ENCODE measurements at places on chromosomes 6 and 20.
A peak's percentile ranks its signal among the peaks of the same experiment; 100 is the strongest.

GRCh38 chr6:139416146-139416545 lies 41.7 kb upstream of the CITED2 start:
- H3K4me1 ChIP-seq = no peaks in the 10 kb centered on the region
- no peak overlapping the region for H3K4me3 ChIP-seq

DNA sequence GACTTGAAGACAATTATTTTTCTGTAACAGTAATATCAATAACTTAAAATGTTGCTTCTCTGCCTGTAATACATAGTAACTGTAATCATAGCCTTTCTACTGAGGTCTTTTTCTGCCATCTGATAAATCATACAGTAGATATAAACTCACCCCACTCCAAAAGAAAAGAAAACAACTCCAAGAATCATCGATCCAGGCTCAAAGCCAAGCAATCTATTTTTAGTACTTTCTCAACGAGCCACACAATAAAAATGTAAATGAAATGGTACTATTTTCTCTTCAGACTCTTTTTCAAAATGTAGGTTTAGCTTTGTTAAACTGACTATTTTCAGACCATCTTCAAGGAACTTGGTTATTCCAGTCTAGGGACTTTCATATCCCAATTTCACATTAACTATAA lies 493.3 kb downstream of the ADGRB3 start:
- H3K27me3 ChIP-seq = no peaks in the 10 kb centered on the region
- no peak for DNase-seq
- H3K4me3 ChIP-seq = no peak overlapping the region
- no peaks in the 10 kb centered on the region for H3K4me1 ChIP-seq
- H3K27ac ChIP-seq = no peak overlapping the region

- no peak for DNase-seq
- H3K4me1 ChIP-seq = no peaks in the 10 kb centered on the region
- no peak overlapping the region for H3K4me3 ChIP-seq
- no peaks in the 10 kb centered on the region for H3K27me3 ChIP-seq
Measured at GRCh38 chr6:140660295-140660694, 1285.8 kb upstream of the CITED2 start.

DNA sequence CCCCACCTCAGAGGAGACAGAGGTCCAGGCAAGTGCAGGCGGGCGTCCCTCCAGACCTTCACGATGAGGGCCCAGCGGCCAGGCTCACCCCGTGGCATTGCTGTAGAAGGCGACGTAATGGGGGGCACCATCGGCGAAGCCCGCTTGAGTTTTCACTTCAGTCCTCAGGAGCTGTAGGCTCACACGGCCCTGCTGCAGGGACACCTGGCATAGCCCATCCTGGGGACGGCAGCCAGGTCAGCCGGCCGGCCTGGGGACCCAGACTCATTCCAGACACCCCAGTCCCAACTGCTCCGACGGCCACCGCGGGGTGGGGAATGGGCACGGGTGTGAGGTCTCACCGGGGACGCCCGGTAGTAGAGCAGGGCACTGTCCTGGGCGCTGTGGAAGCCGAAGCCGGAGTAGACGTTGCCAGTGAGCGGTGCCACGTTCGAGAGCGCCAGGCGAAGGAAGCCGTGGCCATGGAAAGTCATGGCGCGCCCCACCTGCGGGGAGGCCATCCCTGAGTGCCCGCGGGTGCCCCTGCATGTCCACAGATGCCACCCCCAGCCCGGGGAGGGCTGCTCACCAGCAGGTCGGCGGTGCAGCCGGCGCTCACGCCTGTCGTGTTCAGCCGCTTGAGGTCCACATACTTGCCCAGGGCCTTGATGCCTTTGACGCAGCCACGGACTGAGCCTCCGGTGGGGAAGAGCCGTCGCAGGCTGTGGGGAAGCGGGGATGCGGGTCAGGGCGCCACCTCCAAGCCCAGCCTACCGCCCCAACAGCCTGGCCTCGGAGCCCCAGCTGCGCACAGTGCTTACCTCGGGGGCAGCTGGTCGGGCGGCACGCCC lies 9.2 kb downstream of the ADRM1 start:
- no peaks in the 10 kb centered on the region for H3K4me1 ChIP-seq
- H3K4me3 ChIP-seq = no peak overlapping the region
- no peaks in the 10 kb centered on the region for H3K27me3 ChIP-seq
- DNase-seq = no peak
- no peak overlapping the region for H3K27ac ChIP-seq

- H3K4me1 ChIP-seq = peaks cover 6% of the 10 kb centered on the region
- no peaks in the 10 kb centered on the region for H3K27me3 ChIP-seq
- no peaks in the 10 kb centered on the region for H3K36me3 ChIP-seq
- no peak for DNase-seq
Measured at GRCh38 chr6:16419636-16420336, 181.4 kb downstream of the GMPR start.

- no peak overlapping the region for H3K4me3 ChIP-seq
- no peaks in the 10 kb centered on the region for H3K36me3 ChIP-seq
- no peaks in the 10 kb centered on the region for H3K27me3 ChIP-seq
- no peak overlapping the region for H3K27ac ChIP-seq
- H3K4me1 ChIP-seq = no peaks in the 10 kb centered on the region
- no peak for DNase-seq
Measured at GRCh38 chr20:32438331-32438858, 80.3 kb downstream of the ASXL1 start.

GRCh38 chr6:112939563-112939962 lies 592.4 kb downstream of the RFPL4B start:
- DNase-seq = no peak
- no peak overlapping the region for H3K27ac ChIP-seq
- H3K4me1 ChIP-seq = no peaks in the 10 kb centered on the region
- no peaks in the 10 kb centered on the region for H3K36me3 ChIP-seq
- H3K4me3 ChIP-seq = no peak overlapping the region

- no peak overlapping the region for H3K27ac ChIP-seq
- DNase-seq = no peak
- H3K4me3 ChIP-seq = no peak overlapping the region
- H3K4me1 ChIP-seq = no peaks in the 10 kb centered on the region
- H3K36me3 ChIP-seq = no peaks in the 10 kb centered on the region
- H3K27me3 ChIP-seq = no peaks in the 10 kb centered on the region
Measured at GRCh38 chr20:49476016-49476355, 6.5 kb downstream of the KCNB1 start.

GRCh38 chr6:2732503-2733089 lies 18.1 kb downstream of the MYLK4 start:
- no peak for DNase-seq
- no peak overlapping the region for H3K4me3 ChIP-seq
- no peak overlapping the region for H3K27ac ChIP-seq
- H3K27me3 ChIP-seq = no peaks in the 10 kb centered on the region

GRCh38 chr20:23147964-23148730 lies 62.0 kb upstream of the CD93 start:
- H3K4me1 ChIP-seq = no peaks in the 10 kb centered on the region
- no peaks in the 10 kb centered on the region for H3K27me3 ChIP-seq
- no peak overlapping the region for H3K4me3 ChIP-seq
- no peaks in the 10 kb centered on the region for H3K36me3 ChIP-seq
- H3K27ac ChIP-seq = peak overlapping the region; percentile 88

GRCh38 chr6:122428781-122429180 lies 29.3 kb downstream of the HSF2 start:
- H3K27me3 ChIP-seq = no peaks in the 10 kb centered on the region
- no peak overlapping the region for H3K4me3 ChIP-seq
- no peak overlapping the region for H3K27ac ChIP-seq
- H3K4me1 ChIP-seq = no peaks in the 10 kb centered on the region
- peaks cover 27% of the 10 kb centered on the region for H3K36me3 ChIP-seq
- DNase-seq = no peak

GRCh38 chr6:156563714-156564113 lies 213.5 kb upstream of the ARID1B start:
- no peak for DNase-seq
- H3K27me3 ChIP-seq = no peaks in the 10 kb centered on the region
- no peaks in the 10 kb centered on the region for H3K4me1 ChIP-seq
- no peak overlapping the region for H3K27ac ChIP-seq

DNA sequence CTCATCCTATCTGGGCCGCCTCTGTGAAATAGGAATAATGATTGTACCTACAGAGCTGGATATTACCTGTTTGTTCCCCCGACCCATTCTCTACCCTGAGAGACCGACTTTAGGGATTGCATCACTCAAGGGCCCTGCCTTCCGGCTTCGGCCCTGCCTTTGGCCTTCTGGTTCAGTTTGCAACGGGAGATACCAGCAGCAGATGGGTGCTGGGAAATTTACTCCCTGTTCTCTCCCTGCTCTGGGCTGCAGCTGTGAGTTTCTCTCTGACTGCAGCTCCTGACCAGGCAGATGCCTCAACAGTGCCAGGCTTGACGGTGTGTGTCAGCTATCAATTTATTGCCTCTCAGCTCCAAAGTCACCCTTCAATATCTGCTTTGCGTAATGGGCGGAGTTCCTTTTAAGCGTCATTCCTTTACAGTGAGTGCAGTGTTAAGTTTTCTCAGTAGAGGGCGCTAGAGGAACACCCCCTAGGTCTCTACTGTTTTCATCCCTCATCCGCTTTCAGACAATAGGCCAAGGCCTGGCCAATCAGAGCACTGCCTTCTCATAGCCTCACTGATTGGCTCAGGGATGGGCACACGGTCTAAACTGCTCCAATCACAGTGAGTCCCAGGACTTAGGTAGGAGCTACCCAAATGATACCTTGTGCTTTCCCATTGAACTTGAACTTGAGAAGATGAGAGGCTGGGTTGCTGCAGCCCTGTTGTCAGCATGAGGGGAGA lies 30.0 kb downstream of the KCNG1 start:
- no peaks in the 10 kb centered on the region for H3K36me3 ChIP-seq
- H3K27ac ChIP-seq = no peak overlapping the region
- H3K4me3 ChIP-seq = no peak overlapping the region
- no peak for DNase-seq
- H3K4me1 ChIP-seq = no peaks in the 10 kb centered on the region

GRCh38 chr6:27679308-27679963 lies 206.5 kb upstream of the ZNF184 start:
- no peaks in the 10 kb centered on the region for H3K36me3 ChIP-seq
- H3K4me3 ChIP-seq = no peak overlapping the region
- H3K4me1 ChIP-seq = no peaks in the 10 kb centered on the region
- H3K27ac ChIP-seq = no peak overlapping the region

DNA sequence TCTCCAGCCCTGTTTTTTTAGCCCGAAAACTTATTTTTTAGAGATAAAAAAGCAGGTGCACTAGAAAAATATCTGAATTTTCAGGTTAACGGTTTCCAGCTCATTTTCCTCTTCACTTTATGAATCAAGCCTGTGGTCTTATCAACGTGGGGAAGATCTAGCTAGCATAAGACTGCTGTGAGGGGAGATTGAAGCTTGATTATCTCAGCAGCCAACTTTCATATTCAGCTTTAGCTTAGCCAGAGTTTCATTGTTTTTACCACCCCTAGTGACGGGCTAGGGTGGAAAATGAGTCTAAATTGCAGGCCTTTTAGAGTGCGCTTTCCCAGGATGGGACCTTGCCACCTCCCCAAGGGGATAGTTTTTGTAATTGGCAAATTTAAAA lies 11.9 kb upstream of the RBM38 start:
- no peaks in the 10 kb centered on the region for H3K27me3 ChIP-seq
- H3K36me3 ChIP-seq = peaks cover 50% of the 10 kb centered on the region
- no peak overlapping the region for H3K4me3 ChIP-seq
- no peak overlapping the region for H3K27ac ChIP-seq

GRCh38 chr20:821046-821730 lies 12.3 kb upstream of the FAM110A start:
- no peaks in the 10 kb centered on the region for H3K36me3 ChIP-seq
- no peak overlapping the region for H3K4me3 ChIP-seq
- no peaks in the 10 kb centered on the region for H3K27me3 ChIP-seq
- no peaks in the 10 kb centered on the region for H3K4me1 ChIP-seq

GRCh38 chr20:62191781-62192559 lies 9.1 kb downstream of the MTG2 start:
- H3K27ac ChIP-seq = no peak overlapping the region
- no peak overlapping the region for H3K4me3 ChIP-seq
- H3K27me3 ChIP-seq = no peaks in the 10 kb centered on the region
- no peaks in the 10 kb centered on the region for H3K4me1 ChIP-seq

- DNase-seq = no peak
- H3K27ac ChIP-seq = no peak overlapping the region
- H3K4me1 ChIP-seq = no peaks in the 10 kb centered on the region
- no peaks in the 10 kb centered on the region for H3K27me3 ChIP-seq
Measured at GRCh38 chr6:16158943-16159557, 30.2 kb downstream of the MYLIP start.

DNA sequence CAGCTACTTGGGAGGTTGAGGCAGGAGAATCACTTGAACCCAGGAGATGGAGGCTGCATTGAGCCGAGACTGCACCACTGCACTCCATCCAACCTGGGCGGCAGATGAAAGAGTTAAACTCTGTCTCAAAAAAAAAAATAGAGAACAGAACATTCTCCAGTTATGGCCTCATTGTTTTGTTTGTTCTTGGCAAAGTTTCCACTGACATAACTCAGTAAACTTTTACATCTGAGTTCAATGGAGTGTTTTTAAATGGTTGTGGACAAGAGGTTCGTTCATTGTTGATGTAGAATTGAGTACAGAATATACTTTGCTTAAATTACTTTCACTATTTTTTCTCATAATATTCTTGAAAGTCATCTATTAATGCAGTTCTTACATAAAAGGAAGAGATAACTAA lies 42.2 kb upstream of the IFNGR1 start:
- no peaks in the 10 kb centered on the region for H3K36me3 ChIP-seq
- peak overlapping the region; percentile 36 for H3K27ac ChIP-seq
- H3K27me3 ChIP-seq = no peaks in the 10 kb centered on the region
- H3K4me3 ChIP-seq = no peak overlapping the region

DNA sequence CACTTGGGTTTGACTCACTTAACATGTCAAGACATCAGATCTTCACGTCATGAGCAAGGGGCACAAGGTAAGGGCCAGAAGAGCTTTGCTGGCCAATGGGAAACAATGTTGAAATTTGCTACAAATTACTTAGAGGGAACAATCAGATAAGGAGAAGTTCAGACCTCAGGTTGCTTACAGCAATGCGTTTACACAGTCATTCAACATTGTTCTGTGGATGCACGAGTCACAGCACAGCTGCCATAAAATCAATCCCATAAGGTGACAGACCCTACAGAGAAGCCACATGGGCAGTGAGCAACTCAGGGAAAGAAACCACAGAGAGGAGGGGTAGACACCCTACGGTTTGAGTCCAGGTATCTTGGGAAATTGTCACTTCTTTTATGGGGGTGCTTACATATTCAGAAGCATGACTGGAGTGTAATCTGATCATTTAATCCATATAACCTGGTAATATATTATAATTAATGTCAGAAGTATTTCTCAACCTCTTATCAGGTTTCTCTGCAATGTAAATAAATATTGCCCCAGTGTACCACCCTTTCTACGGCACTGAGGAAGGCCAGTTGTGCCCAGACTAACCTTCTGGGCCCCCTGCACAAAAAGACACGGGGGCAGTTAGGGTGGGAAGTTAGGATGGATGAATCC lies 2.3 kb upstream of the SLC22A2 start:
- H3K36me3 ChIP-seq = no peaks in the 10 kb centered on the region
- H3K4me1 ChIP-seq = no peaks in the 10 kb centered on the region
- no peak overlapping the region for H3K4me3 ChIP-seq
- H3K27ac ChIP-seq = no peak overlapping the region

DNA sequence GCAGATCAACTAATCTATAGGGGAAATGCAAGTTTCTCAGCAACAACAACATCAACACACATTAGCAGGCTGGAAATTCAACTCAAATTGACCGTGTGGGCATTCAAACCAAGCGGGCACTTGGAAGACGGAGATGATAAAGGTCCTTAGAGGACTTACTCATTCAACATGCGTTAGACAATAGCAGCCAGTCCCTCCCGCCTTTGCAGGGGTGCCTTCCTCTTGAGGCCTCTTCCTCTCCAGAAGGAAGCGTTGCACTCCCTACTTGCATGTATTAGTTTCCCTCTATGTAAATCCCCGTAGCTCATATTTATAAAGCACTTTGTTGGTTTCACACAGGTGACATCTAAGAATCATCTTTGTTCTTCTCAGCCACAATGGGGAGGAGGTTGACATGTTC lies 300.8 kb upstream of the STXBP5 start:
- H3K36me3 ChIP-seq = no peaks in the 10 kb centered on the region
- no peak for DNase-seq
- no peak overlapping the region for H3K4me3 ChIP-seq
- H3K4me1 ChIP-seq = no peaks in the 10 kb centered on the region
- H3K27me3 ChIP-seq = no peaks in the 10 kb centered on the region
- no peak overlapping the region for H3K27ac ChIP-seq

All from Peyer's patch (tissue), 4 donors.